ENCODE measurements at places on chromosomes 2 and 18. TPM values are rescaled to one million over a fixed set of nuclear protein-coding genes. Genes with fewer than 3 reads are reported as not detected.

DNA sequence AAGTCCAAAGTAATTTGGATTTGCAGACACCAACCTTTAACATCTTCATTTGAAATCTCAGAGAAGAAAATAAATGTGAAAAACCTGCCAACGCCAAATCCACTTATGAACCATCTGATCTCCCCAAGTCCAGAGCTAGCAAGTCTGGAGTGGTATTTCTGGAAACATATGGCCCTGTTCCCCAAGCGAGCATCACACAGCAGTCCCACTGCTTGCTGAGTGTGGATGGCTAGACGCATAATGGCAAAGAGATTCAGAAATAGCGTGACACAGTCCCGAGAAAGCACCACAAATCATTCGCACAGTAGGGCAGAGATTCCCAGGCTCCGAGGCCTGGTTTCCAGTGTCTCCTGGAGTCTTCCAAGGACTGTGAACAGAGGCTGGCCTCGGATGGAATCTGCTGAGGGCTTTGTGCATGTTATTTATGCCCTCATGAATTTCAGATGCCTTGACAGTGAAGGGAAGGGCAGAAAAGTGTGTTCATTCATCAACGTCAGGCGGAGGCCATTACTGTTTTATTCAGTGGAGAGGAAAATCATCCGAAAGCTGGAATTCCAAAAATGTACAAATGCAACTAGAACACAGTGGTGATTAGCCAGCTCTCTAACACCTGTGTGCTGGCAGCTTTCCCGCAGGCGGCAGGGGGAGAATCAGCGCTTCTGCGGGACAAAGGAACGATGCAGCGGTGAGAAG, 417.0 kb downstream of the EIPR1 start:
- no peak for DNase-seq

- no peak for DNase-seq
Observed at GRCh38 chr2:63888053-63888452, 46.4 kb downstream of the UGP2 start.

DNA sequence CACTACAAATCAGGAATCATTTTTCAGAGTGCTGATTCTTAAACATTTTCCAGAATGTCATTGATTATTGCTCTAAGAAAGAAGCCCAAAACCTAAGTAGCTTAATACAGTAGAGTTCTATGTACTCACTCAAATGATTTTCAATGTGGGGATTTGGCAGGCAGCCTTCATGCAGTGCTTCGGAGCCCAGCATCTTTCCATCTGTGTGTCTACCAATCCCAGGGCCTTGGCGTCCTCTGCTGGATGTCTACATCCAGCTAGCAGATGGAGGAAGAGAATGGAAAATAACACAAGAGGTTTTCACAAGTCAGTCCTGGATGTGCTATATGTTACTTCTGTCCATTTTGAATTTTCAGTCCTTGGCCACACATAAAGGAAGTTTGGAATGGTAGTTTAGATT, 151.8 kb downstream of the RDH14 start:
- no peak for DNase-seq

- no peak for DNase-seq
Observed at GRCh38 chr2:129297430-129297829, 682.0 kb upstream of the RAB6C start.

- no peak for DNase-seq
Observed at GRCh38 chr2:112671801-112672200, 26.1 kb downstream of the SLC20A1 start.

DNA sequence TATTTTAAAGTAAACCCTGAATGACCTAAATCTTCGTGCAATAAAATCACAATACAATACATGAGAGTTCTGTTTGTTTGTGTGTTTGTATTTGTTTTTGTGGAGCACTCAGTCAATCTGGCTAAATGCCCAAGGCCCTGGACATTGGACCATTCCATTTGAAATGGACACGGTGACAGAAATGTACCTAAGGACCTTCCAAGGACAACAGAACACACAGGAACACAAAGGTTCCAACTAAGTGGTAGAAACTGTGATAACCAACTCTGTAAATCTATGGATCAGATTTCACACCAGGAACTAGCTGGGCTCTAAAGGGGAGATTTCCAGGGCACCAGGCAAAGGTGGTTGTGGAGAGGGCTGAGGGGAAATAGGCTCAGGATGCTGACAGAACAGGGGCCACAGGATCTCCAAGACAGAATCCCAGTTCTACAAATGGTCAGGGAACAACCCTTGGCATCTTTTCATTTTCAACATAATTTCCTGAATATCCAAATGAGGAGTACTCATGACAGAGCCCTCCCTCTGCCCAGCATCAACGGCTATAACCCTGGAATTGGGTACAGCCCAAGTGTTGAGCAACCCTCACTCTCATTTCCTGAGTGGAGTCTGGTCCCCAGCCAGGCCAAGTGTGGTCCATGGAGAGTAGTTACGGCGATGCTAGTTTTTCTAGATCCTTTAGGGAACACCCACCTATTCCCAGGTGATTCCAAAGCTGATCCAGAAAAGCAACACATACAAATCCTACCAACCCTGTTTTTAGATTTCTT, 78.4 kb downstream of the NCKAP5 start:
- DNase-seq: no peak

- no peak for DNase-seq
Observed at GRCh38 chr2:134564549-134564948, 154.3 kb downstream of the TMEM163 start.

DNA sequence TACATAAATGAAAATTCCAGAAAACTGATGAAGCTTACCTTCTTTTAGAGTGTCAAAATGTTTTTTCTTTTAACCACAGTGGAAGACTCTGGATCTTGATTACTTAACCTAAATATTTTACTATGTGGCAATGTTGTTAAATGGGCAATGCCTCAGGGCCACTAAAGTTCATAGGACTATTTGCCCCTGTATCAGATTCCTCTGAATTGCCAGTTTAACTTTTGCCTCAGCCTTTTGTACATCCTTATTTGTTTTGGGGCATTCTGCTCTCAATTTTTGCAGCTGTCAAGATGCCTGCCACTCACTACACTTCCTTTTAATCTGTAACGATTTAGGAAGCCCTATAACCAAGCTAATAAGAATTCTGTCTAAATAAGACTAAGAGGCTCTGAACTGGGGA, 31.7 kb upstream of the SERTAD2 start:
- peak; percentile 19 for DNase-seq

DNA sequence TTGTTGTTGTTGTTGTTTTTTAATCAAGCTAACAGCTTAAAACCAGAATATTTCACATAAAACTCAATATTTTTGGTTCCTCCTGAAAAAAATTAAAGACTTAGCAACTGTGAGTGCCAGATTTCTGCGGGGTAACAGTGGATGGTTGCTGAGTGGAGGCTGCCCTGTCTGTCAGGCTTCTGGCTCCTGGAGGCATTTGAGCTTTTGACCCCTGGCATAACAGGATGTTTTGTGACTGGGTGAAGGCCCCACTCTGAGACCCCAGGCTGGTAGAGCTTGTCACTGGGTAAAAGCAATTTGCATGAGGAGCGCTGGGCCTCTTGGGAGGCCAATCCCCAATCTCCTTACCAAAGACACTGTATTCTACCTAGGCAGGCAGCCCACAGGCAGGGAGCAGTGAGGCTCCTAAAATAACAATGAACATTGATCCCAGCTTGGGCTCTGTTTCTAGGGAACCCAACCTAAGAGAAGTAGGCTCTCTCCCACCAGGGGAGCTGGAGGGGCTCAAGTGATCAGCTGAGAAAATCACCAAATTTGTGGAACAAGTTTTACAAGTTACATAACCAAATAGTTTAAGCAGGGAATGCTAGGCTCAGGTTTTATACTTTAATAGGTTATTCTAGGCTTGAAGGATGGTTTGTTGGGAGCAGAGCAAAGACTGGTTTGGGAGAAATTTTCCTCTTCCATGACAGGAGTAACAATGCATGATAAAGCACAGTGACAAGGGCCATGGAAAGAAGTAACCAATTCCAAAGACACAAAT, 5.9 kb upstream of the SPRED2 start:
- no peak for DNase-seq

DNA sequence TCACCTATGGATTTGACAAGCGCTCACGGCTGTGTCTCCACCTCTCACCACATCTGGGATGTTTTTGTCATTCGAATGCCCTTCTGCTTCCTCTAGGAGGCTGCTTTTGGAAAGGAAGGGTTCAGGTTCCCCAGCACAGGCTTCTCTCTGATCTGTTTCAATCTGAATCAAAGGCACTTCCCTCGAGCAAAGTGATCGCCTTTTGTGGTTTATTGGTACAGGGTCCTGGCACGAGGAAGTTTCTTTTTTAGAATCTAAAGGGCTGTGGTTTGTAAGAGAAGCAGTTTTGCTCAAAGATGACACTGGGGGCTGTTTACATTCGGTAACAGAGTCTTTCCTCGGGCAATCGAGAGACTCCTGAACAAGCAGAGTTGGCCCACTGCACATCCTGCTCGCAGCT, 145.0 kb downstream of the DAW1 start:
- DNase-seq: no peak

DNA sequence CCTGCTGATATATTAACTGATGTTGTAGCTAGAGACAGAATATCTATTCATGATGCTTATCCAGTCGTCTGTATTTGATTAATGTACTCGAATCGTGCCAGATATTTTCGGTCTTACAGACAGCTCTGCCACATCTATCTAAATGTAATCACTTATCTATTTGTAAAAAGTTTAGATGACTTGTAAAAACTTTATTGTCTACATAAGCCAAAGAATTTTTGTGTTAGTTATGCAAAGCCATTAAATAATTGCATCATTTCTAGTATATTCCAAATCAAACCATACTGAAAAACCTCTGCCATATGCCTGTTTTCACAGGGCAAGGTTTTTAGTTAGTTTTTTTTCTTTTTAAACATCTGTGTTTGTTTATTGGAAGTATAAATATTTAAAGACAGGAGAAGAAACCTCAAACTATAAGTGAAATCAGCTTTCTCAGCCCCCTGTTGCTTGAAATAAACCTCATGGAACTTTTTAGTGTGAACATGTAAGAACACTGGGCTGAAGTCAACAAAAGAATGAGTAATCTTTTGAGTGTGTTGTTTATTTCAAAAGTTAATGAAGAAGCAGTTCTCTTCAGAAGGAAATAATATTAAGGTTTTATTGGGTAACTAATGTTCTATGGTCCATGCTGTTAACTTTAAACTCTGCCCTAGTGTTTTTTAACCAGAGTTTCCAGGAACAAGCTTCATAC, 657.6 kb upstream of the SYT4 start:
- peak; percentile 94 for DNase-seq

DLX2 gene
- under 0.01 TPM for total RNA-seq

STON1 gene
- total RNA-seq: 25.0 TPM

LCT gene
- total RNA-seq: under 0.01 TPM

CFAP65 gene
- not detected for total RNA-seq

DAW1 gene
- 0.64 TPM for total RNA-seq

Measured in fibroblast of villous mesenchyme (primary cell).